Mesothelial cell of epicardium (in vitro differentiated cells): ENCODE measurements at places on chromosomes 6 and 20.

DNA sequence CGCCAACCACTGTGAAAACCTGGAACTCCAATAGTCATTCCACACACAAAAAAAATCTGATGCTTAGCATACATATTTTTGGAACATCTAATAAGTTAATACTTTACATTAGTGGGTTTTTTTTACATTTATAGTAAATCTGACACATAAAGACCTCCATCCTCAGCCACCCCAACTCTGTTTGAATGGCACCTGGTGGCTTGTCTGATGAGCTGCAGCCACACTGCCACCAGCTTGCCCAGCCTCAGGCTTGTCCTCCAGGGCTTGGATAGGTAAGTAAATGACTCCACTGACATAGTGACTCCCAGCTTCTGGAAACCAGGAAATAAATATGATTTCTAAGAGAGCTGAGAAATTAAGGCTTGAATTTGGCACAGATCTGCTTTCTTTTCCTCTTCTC, 71.5 kb downstream of the ZNF133 start:
- DNase-seq: no peak

DNA sequence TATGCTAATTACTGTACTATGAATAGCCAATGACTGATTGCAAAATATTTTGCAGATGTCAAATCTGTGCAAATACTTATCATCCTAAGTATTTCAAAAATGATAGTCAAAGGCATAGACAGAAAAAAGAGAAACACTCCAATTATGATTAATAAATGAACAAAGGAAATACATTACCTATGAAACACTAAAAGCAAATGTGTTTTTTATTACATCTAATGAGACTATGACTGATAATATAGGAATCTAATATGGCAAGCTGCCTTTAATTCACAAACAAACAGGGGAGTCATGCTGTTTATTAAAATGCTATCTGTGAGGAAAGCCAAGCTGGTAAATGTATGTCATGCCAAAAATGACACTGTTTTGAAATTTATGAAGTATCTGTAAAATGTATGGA, 713.2 kb upstream of the NRSN1 start:
- no peak for DNase-seq

GRCh38 chr20:4108495-4109306, 93.3 kb upstream of the RNF24 start:
- no peak for DNase-seq

DNA sequence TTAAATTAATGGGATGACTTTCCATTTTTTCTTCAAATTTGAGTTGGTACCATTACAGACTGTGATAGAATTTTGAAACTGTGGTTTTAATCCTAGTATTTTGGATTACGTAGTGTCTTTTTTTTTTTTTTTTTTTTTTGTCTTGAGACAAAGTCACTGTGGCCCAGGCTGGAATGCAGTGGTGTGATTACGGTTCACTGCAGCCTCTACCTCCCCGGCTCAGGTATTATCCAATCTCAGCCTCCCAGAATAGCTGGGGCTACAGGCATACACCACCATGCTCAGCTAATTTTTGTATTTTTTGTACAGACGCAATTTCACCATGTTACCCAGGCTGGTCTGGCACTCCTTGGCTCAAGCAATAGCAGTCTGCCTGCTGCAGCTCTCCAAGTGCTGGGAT, 87.1 kb downstream of the SOX4 start:
- no peak for DNase-seq

DNA sequence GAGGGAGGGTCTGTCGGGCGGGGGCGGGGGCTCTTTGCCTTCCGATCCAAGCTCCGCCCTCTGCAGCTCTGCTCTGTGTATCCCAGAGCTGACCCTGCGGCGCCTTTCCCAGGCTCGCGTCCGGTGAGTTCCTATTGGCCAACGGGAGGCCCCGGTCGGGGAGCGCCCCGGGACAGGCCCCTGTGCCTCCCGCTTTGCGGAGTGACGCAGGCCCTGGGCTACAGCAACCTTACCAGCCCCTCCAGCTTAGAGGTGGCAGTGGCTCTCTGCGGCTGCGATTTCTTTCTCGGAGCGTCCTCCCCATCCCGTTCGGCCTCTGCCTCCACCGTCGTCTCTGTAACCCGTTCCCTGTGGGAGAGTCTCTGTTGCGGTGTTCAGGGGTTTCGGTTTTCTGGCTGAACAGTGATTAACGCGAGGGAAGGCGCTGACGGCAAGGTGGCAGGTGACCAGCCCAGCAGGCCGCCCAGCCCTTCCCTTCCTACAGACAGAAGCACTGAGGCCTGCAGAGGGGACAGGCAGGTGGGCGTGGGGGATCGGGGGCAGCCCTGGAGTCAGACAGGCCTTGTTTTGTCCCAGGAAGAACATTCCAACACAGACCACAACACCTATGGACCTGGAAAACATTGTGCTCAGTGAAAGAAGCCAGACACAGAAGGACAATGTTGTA, 18.1 kb upstream of the CEBPB start:
- no peak for DNase-seq

DNA sequence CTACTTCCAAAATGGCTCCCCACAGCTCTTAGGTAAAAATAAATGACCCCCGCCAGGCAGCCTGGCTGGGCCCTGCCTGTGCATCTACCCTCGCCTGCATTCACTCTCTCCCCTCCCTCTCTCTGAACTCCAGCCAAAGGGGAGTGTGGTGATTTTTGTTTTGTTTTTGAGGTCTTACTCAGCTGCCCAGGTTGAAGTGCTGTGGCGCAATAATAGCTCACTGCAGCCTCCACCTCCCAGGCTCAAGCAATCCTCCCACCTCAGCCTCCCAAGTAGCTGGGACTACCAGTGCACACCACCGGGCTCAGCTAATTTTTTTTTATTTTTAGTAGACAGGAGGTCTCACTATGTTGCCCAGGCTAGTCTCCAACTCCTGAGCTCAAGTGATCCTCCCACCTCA, 15.8 kb downstream of the NFATC2 start:
- no peak for DNase-seq

GRCh38 chr20:61619751-61620150, 367.7 kb downstream of the CDH4 start:
- DNase-seq: no peak

DNA sequence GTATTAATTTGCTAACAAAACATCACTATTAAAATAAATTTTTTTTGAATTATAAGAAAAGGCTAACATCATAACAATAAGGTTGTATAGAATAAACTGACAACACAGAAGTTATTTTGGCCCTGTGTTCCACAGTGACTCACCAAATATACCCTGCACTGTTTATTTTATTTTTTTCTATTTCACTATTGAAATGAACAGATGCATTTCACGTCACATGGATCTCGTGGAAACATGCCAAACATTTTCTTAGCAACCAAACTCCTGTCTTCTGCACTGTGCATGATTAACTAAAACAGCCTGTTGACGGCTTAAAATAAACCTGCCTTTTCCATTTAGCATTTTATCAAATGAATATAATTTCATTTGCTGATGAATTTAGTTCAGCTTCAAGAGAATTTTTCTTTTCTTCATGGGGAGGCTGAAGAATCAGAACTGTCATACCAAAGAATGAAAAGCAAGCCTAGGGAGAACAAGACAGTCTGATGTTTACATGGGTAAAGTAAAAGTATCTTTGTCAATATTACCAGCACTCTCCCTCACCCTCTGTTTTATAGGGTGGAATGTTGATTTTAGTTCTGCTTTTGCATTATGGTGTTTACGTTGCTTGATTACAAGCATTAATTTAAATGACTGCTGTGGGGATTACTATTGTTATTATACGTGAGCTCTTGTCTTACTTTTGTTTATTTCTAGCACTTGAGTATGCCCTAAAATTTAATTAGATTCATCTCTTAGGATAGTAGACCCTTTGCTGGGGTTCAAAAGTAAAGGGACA, 115.3 kb downstream of the LCA5 start:
- no peak for DNase-seq

GRCh38 chr6:43170417-43170930, 595 bp upstream of the SRF start:
- no peak for DNase-seq

GRCh38 chr6:132063738-132064137, 112.6 kb upstream of the CCN2 start:
- DNase-seq: no peak

GRCh38 chr20:50313827-50314677, 123.4 kb downstream of the CEBPB start:
- no peak for DNase-seq

GRCh38 chr20:41483553-41483930, 116.9 kb upstream of the EMILIN3 start:
- DNase-seq: no peak

DNA sequence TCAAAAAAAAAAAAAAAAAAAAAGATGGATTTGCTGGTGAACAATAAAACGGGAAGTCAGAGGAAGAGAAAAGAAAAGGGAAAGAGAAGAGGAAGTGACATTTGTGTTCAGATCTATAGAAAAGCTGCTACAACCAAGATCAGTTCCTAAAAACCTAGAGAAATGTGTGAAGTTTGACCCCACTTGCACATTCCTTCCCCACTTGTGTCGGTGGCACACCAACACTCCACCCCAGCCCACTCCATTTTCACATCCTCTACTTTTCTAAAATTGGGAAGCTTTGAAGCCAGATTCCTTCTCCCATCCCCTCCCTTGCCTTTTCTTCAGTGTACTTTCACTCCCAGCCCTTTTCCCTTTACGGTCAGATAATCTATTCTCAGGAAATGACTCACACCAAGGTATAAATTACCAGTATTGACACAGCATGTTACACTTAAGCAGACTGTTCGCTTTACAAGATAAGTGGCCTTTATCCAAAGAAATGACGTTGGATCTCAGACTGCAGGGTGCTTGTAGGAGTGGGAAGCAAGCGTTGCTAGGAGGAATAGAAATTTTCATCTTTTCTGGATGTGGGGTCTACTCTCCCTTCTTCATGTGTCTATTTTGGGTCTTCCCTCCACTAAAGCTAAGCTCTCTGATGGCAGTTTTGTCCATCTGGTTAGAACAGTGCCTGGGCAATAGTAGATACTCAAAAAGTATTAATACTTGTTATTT, 92.5 kb upstream of the ADGRF1 start:
- DNase-seq: no peak

DNA sequence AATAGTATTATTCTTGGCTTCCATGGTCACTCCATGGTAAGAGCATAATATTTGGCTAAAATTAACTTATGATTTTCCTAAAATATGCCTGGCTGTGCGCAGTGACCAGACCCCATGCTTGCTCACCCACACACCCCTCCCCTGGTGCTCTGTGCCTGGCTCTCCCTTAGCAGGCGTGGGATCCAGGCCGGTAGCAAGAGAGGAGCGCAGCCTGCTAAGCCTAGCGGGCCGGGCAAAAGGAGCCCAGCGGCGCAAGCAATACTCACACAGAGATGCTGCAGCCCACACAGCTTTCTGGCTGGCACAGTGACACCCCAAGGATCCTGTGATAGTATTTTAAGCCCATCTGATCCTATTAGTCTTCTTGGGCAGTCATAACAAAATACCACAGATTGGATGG, 79.8 kb upstream of the EYS start:
- DNase-seq: no peak

- peak; percentile 64 for DNase-seq
These were observed 814 bp downstream of the TFAP2B start for GRCh38 chr6:50819466-50819903.

DNA sequence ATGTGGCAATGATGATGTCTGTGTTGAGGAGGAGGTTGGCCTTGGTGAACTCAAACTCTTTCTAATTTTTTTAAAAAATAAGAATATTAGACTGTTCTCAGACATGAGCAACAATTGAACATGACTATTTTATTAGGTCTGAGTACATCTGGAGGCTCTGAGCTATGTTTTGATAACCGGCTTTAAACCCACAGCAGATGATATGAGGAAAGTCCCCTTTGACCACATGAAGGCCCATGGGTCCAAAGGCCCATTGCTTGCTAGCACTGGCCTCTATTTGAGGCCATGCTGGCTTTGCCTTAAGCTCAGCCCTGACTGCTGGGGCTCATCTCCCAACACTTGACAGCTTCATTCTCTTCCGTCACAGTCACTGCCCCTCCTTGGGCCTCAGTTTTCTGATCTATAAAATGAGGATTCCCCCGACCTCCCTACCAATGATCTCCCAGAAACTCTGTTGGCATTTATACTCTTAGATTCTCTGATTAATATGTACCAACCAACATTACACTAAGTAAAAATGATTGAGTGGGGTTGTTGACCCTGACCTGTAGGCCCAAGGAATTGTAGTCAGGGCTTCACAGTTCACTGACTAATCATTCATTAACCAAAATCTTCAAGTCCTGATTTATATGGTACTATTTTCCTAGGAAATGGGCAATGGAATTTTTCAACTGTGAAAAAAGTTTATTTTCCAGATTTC, 23.9 kb upstream of the TINAG start:
- no peak for DNase-seq

- DNase-seq: no peak
These were observed 105.8 kb upstream of the NOX3 start for GRCh38 chr6:155561257-155561965.

GRCh38 chr6:98775205-98775604, 59.2 kb upstream of the POU3F2 start:
- no peak for DNase-seq

DNA sequence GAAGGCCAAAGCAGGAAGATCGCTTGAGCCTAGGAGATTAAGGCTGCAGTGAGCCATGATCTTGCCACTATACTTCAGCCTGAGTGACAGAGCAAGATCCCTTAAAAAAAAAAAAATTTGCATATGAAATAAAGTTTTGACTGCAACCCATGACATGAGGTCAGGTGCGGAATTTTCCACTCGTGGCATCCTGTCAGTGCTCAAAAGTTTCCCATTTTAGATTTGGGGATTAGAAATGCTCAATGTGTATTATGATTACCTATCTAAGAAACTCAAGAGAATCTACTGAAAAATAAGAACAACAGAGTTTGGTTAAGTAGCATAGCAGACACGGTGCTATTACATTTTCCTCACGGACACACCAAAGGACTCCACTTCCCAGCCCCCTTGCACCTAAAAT, 11.7 kb downstream of the SLC23A2 start:
- no peak for DNase-seq

DNA sequence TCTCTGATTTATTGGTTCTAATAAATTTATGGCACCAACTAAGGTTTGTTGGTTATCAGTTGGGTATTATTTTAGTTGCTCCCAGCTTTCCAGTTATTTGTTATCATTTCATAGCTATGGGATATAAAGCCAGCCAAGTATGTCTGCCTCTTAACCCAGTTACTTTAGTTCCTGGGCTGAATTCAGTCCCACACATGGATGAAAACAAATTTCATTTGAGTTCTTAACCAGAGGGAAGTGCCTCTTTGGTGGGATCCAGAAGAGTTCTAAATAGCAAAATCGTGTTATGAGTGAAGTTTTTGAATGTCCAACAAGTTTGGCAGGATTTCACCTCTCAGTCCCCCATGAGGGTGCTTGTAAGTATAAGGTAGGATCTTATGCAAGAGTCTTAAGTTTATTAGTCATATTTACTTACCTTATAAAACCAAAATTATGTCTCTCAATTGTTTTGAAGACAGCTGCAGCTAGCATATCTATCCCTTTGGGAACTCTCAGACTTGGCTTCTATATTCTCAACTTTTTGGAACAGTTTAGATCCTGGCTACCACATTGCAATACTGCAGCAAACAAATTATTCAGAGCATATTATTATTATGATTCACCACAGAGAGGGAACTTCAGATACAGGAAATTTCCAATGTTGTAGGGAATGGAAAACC, 683.6 kb downstream of the BCKDHB start:
- no peak for DNase-seq
